ENCODE measurements at places on chromosomes 2 and 18.

GRCh38 chr2:19630921-19631320, 270.9 kb downstream of the TTC32 start:
- no peak overlapping the region for H3K4me3 ChIP-seq
- H3K36me3 ChIP-seq: no peaks in the 10 kb centered on the region
- DNase-seq: no peak
- H3K27ac ChIP-seq: no peak overlapping the region
- no peaks in the 10 kb centered on the region for H3K4me1 ChIP-seq
- H3K27me3 ChIP-seq: no peaks in the 10 kb centered on the region

DNA sequence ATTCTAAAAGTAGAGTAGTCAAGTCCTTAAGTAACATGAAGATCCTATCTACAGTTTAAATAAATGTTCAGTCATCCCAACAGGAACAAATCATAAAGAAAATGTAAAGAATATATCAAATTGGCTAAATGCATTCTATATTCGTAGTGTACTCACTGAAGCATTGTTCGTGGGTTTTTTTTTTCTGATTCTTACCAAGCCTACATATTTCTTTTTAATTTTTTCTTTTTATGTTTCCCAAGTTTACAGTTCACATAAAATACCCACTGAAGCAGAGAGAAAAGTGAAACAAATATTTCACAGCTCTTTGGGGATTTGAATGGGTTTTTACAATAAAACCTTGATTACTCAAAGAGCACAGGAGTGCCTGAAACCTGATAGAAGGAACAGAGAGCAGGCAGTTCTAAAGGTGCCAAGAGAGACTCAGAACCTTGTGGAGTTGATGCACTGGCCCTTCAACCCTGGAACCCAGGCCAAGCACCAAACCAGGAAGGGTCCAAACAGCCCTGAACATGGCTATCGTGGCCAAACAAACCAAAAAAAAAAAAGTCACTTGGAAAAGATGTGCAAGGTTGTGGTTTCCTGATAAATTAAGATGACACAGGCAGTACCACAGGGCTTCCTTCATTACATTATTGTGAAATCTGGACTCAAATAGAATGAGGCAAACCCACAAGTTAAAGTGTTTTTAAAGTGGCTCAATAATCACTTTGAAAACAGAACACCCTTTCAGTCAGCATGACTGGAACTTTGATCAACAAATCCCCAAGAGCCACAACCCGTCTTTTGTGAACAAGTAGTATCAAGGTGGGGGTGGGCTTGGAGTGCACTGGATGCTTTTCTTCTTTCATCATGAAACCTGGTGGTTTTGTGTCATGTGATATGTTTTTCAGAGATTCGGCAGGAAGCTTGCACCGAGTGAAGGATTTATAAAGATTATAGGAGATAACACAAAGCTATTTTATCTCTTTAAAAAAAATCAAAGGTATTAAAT, 245.0 kb upstream of the FN1 start:
- no peak overlapping the region for H3K4me3 ChIP-seq
- no peaks in the 10 kb centered on the region for H3K4me1 ChIP-seq
- no peaks in the 10 kb centered on the region for H3K36me3 ChIP-seq

- H3K36me3 ChIP-seq: no peaks in the 10 kb centered on the region
- no peak overlapping the region for H3K4me3 ChIP-seq
- no peak for DNase-seq
- no peaks in the 10 kb centered on the region for H3K4me1 ChIP-seq
Measured at GRCh38 chr2:200274116-200275075, 32.1 kb upstream of the SPATS2L start.

DNA sequence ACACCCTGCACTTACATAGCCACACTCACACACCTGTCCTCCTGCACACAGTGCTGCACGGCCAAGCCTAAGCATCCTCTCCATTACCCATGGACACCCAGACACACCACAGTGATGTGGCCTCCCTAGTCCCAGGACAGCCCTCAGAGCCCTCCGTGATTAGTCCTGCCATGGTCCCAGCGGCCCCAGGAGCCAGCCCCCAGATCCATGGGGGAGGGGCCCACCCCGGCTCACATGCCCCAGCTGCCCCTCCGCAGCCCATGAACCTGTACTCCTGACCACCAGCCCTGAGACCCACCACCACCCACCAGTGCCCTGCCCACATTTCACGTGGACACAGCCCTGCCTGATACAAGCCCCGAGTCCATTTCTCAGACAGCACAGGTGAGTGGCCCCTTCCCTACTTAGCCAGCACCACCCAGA, 8.1 kb upstream of the DUSP2 start:
- H3K36me3 ChIP-seq: no peaks in the 10 kb centered on the region
- peaks cover 46% of the 10 kb centered on the region for H3K4me1 ChIP-seq
- no peak overlapping the region for H3K27ac ChIP-seq

All from memory B cell (primary cell).